ENCODE measurements at places on chromosomes 1 and 21.

GRCh38 chr1:174916846-174917245, 82.9 kb upstream of the CACYBP start:
- no peak for DNase-seq

DNA sequence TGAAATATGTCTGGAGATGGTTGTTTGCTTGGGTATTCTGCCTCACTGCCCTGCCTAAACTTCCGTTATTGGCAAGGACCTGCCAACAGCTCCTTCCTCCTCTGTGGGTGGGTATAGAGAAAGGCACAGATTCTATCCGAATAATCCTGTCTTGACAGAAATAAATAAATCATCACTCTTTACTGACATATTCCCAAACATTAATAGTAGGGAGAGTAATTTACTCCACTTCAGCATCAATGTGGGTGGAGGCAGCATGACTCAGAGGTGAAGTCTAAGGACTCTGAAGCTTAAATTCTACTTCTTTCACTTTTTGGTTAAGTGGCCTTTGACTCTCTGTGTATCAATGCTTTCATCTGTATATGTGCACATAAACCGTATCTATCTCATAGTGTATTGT, 2.9 kb downstream of the CD84 start:
- no peak for DNase-seq

GRCh38 chr1:51910221-51911000, 31.9 kb upstream of the NRDC start:
- DNase-seq: no peak

GRCh38 chr1:80445033-80445432, 1355.7 kb upstream of the ADGRL2 start:
- no peak for DNase-seq

DNA sequence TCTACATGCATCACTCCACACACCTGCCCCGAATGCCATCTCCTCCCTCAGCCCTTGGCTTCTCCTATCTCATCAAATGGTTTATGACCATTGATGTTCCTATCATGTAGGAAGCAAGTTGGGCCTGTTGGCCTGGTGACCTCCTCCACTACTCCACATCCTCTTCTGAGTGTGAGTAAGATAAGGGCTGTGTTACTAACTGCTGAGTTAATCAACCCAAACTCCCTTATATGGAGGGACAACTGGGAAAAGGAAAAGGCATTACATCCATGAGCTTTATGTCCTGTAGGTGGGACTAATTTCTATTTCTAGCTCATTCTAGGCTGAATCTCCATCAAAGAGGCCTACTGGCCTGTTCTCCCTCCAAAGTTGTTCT, 57.6 kb downstream of the WLS start:
- no peak for DNase-seq

- no peak for DNase-seq
Observed at GRCh38 chr1:76799700-76800099, 67.6 kb upstream of the ST6GALNAC5 start.

GRCh38 chr1:210347112-210347511, 18.4 kb downstream of the HHAT start:
- DNase-seq: no peak
